Activated CD8-positive, alpha-beta memory T cell treated with anti-CD3 and anti-CD28 coated beads for 4 hours (primary cell): ENCODE measurements at places on chromosomes 4 and X.
A peak's percentile ranks its signal among the peaks of the same experiment; 100 is the strongest.

DNA sequence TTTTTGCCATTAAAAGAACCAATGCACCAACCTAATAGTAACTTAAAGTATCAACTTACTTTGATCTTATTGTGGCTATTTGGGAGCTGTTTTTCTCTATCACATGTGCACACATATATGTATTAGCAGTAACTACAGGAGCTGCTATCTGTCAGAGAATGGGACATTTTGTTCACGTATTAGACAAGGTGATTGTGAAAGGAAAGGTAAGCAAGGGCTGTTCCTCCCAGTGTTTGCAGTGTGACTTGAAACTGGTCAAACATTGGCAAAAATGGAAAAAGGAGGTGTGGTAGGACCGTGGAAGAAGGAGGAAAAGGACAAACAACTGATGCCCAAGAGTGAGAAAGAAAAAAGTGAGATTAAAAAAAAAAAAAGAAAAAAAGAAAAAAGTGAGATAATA lies 43.1 kb upstream of the KLHL2 start:
- DNase-seq: no peak

GRCh38 chrX:154419189-154419588 lies 7.8 kb downstream of the TAFAZZIN start:
- no peak for DNase-seq

DNA sequence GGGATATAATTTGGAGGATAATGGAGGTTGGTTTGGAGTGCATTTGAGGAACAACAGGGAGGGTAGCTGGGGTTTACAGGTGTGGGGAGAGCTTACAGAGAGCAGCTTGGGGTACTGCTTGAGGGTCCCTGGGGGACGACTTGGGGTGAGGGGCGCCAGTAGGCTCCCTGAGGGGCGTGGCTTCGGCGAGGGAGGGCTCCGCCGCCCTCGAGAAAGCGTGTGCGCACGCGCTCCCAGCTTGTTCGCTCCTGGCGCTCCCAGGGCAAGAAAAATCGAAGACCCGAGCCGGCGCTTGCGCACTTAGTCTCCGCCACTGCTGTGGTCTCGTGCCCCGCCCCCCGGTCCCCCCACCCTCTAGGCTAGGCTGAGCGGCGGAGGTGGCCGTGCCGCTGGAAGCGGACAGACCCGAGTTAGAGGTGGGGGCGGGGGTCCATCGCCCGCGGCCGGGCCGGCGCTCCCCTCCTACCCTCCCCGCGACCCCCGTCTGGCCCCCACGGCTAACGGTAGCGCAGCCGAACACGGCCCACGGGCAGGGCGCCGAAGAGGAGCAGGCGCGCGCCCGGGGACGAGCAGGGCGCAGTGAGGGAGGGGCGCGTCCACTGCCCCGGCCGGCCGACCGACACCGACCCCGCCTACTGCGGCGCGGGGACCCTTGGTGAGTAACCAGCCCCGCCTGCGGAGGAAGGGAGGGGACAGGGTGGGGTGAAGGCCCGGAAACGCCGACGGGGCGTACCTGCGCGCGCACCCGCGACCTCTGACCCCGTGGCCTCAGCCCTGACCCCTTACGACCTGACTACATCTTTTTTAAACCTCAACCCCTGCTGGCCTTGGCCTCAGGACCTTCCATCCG lies 5.4 kb upstream of the CCDC120 start:
- DNase-seq: peak; percentile 39

- no peak for DNase-seq
Measured at GRCh38 chr4:1775731-1776500, 17.2 kb upstream of the FGFR3 start.

DNA sequence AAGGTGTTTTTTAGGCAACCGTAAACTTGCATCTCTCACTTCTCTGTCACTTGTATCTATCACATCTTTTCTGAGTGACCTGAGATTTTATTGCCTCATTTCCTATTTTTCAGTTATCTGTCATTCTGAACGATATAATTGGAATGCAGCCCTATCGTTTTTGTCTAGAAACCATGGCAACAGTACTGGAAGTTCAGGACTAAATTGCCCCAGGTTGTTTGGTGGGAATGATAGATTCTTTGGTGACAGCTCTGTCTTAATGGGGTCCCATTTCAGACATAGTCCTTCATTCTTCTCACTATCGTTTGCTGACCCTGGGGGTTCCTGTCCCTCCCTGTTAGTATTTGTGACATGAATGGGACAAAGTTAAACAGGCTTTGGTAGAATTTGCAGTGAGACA lies 267.7 kb upstream of the GALNT7 start:
- DNase-seq: no peak

DNA sequence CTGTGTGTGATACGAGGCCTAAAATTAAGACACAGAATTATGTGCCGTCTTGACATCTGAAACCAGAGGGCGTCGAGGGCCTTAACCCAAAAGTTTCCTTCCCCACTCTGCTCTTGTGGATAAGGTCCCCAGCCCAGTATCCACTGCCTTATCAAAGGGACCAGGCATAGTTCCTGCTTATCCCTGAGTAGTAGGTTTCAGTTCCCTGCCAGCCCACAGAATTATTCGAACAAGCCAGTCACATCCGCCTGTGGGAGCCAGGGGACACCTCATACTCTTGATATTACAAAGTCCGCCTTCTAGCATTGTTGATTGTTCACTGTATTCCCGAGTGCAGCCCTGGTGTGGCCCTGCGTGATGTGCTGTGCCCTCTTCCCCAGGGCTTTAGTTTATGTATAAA lies 5.4 kb upstream of the MMRN1 start:
- no peak for DNase-seq

GRCh38 chr4:138815811-138816210 lies 199.8 kb upstream of the NOCT start:
- no peak for DNase-seq

GRCh38 chr4:159111416-159111815 lies 8.5 kb downstream of the RAPGEF2 start:
- no peak for DNase-seq

GRCh38 chr4:53644607-53645006 lies 53.3 kb upstream of the LNX1 start:
- DNase-seq: no peak

GRCh38 chrX:111098874-111099273 lies 2.9 kb downstream of the PAK3 start:
- peak; percentile 19 for DNase-seq

DNA sequence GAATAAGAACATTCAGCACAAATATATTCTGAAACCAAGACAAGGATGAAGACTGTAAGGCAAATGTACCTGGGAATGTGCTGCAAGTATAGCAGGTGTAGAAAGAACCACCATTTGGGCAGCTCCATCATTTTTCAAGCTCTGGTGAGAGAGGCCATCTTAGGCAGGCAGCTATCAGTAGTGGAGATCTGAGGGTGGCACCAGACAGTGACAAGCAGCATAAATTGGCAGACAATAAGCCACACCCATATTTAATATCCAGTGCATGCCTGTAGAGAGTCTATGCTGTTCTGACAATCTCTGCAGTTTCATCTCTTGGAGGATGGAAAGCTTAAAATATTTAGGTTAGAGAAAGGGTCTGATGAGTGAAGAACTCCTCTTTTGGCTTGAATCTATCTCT lies 22.5 kb downstream of the CCNG2 start:
- no peak for DNase-seq

DNA sequence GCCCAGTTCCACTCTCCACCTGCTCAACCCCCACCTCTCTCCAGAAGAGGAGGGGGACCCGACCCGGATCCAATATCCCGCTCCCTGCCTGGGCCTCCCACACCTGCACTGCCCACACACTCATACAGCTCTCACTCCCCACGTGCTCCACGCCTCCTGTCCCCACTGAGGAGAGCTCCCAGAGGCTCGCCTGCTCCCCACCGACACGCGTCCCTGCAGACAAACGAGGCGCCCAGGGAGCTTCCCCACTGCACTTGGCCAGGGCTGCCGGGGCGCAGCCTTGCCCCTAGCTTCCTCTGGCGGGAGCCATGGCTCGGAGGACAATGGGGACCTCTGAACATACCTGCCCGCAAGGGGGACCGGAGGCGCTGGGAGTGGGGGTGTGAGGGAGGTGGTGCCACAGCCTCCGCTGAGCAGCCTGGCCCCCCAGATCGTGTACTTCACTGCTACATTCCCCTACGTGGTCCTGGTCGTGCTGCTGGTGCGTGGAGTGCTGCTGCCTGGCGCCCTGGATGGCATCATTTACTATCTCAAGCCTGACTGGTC lies 5.0 kb downstream of the SLC6A8 start:
- no peak for DNase-seq

DNA sequence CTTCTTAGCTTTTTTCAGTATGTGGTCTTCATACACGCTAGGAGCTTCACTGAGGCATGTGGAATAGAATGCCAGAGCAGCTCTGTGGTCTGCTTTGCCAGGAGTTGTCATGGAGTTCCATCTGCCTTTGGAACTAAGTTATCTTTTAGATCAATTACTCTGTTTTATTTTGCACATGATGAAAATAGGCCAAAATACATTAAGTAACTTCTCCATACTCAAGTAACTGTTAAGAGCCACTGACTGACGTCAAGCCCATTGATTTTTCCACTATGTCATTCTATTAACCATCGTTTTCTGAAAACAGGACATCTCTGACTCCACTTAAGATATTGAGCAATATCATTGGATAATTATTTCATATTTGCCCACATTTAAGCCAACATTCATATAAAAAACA lies 415.1 kb upstream of the MAD2L1 start:
- DNase-seq: no peak

GRCh38 chr4:7661846-7662506 lies 227.2 kb upstream of the PSAPL1 start:
- DNase-seq: no peak

GRCh38 chr4:80086296-80086695 lies 13.3 kb upstream of the ANTXR2 start:
- DNase-seq: no peak
